Breast epithelium (tissue), 4 donors: ENCODE measurements at places on chromosomes 3 and 15. TPM values are rescaled to one million over a fixed set of nuclear protein-coding genes. Genes with fewer than 3 reads are reported as not detected.
A peak's percentile ranks its signal among the peaks of the same experiment; 100 is the strongest.

DNA sequence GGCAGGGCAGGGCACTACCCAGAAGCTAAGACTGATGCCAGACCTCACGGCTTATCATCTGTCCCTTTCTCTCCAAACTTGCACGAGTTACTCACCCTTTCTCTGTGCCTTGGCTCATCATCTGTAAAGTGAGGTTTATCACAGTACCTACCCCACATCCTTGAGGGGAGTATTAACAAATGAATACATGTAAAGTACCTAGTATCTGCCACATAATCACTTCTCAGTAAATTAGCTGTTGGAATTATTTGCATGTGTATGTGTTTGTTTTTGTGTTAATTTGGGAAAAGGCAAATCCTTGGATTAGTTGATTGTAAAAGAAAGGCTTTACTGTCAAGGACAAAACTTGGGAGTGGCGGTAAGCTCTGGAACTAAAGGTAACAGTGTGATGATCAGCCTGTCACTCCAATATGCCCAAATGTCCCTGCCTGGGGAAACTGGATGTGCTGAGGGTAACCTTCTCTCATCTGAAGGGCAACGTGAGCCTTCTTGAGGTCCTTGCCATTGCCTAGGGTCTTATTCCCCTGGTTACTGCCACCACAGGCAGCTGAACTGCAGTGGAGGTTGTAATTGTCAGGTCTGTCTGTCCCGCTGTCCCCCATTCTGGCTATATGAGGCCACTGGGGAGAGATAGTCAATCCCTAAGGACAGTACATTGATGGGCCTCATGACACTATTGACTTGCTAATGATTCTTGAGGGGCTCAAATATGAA, 269.4 kb downstream of the CLSTN2 start:
- H3K36me3 ChIP-seq, result no peaks in the 10 kb centered on the region
- DNase-seq, result no peak
- no peaks in the 10 kb centered on the region for H3K4me1 ChIP-seq
- H3K4me3 ChIP-seq, result no peak overlapping the region
- H3K27me3 ChIP-seq, result no peaks in the 10 kb centered on the region

Gene SUSD5
- total RNA-seq, result 0.66 TPM

DNA sequence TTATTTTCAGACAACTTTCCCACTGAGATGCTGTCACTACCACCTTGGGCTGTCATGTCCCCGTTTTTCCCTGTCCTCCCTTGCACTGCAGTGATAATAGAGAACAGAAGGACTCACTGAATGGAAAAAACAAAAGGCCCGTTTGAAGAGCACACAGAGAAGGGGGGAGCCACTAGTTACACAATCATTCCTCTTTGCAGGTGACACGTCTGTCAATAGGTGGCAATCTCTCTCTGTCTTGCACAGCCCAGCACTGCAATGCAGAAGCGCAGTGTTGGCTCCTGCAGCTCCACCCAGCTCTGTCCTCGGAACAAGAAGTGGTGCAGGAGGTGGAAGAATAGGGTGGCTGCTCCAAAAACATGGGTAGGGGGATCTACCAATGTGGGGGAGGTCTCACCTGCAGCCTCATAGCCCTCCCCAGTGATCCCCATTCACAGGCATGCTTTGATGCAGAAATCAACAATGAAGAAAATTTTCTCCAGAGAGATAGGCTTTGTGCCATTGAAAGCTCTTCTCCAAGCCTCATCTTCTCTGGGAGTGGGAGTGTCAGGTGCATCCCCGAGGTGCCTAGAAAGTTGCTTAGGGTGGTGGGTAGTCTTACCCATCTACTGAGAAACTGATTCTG, 31.8 kb downstream of the FSTL1 start:
- no peak overlapping the region for H3K4me3 ChIP-seq
- H3K27me3 ChIP-seq, result no peaks in the 10 kb centered on the region
- peaks cover 8% of the 10 kb centered on the region for H3K4me1 ChIP-seq
- H3K36me3 ChIP-seq, result no peaks in the 10 kb centered on the region
- peak overlapping the region; percentile 60 for H3K27ac ChIP-seq

DNA sequence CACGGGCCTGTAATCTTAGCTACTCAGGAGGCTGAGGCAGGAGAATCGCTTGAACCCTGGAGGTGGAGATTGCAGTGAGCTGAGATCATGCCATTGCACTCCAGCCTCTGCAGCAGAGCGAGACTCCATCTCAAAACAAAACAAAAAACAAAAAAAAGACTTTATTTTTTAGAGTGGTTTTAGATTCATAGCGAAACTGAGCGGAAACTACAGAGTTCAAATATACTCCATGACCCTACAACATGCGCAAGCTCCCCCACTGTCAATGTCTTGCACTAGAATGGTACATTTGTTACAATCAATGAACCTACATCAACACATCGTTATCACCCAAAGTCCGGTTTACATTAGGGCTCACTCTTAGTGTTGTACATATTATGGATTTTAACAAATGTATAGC, 2.2 kb upstream of the CRTAP start:
- no peak overlapping the region for H3K4me3 ChIP-seq
- H3K4me1 ChIP-seq, result no peaks in the 10 kb centered on the region
- DNase-seq, result no peak
- H3K36me3 ChIP-seq, result no peaks in the 10 kb centered on the region

DNA sequence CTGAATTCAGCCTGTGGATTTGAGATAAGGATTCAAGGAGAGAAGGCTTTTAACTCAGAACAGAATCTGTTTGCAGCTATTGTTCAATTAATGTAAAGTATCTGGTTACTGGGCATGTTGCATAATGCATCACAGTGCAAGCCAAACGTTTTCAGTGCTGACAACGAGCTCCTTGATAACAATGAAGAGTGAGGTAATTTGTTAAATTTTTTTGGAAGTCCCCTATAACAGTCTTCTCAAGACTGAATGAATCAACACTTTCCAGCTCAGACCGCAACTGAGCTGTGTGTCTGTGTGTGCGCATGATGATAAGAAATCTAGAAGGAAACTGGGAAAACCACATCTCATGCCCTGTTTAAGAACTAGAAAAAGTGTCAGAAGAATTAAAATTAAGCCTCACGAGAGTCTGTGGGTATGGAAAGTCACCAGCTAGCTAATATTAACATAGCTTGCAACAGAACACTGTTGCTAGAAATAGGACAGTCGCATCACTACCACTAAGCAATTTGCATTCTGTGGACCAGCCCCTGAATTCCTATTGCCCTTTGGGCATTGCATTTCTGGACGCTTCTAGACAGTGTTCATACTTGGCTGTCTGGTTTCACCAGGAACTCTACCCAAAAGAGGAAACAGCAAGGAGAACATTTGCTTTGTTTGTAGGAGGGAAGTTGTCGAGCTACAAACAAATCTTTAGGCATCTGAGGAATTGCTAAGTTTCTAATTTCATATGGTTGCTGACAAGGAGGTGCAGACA, 43.7 kb upstream of the ATP2C1 start:
- peak overlapping the region; percentile 81 for H3K27ac ChIP-seq
- peak overlapping the region; percentile 14 for H3K4me3 ChIP-seq
- DNase-seq, result no peak
- no peaks in the 10 kb centered on the region for H3K27me3 ChIP-seq

- H3K36me3 ChIP-seq, result no peaks in the 10 kb centered on the region
- H3K4me3 ChIP-seq, result no peak overlapping the region
- no peaks in the 10 kb centered on the region for H3K4me1 ChIP-seq
- no peak overlapping the region for H3K27ac ChIP-seq
- H3K27me3 ChIP-seq, result no peaks in the 10 kb centered on the region
Measured at GRCh38 chr3:129777806-129778205, 115.7 kb downstream of the TMCC1 start.

GRCh38 chr3:169610888-169611291, 52.6 kb downstream of the MECOM start:
- no peak for DNase-seq
- no peaks in the 10 kb centered on the region for H3K36me3 ChIP-seq
- no peak overlapping the region for H3K4me3 ChIP-seq
- no peaks in the 10 kb centered on the region for H3K27me3 ChIP-seq
- no peaks in the 10 kb centered on the region for H3K4me1 ChIP-seq

Gene CPLX3
- total RNA-seq, result 0.66 TPM

Gene STAC
- 6.1 TPM for total RNA-seq

DNA sequence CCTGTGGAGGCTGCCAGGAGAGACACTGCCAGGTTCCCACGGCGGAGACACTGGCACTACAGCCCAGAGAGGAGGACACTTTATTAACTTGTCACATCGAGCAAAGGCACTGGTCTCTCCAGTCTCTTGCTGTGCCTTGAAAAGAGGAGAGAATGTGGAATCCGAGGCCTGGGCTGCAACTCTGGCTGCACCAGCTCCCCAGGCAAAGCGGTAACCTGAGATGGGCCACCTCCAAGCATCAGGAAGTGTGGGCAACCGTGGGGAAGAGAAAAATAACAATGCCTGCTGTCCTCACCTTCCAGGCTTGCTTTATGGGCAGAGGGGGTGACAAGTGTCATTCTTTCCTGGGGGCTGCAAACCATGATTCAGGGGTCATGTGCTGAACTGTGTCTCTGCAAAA, 91.6 kb upstream of the RGMA start:
- no peaks in the 10 kb centered on the region for H3K27me3 ChIP-seq
- no peaks in the 10 kb centered on the region for H3K4me1 ChIP-seq
- no peak overlapping the region for H3K27ac ChIP-seq

GRCh38 chr3:38165722-38166387, 518 bp downstream of the OXSR1 start:
- H3K27ac ChIP-seq, result peak overlapping the region; percentile 97
- no peaks in the 10 kb centered on the region for H3K27me3 ChIP-seq
- no peaks in the 10 kb centered on the region for H3K36me3 ChIP-seq
- peak; percentile 51 for DNase-seq
- H3K4me1 ChIP-seq, result no peaks in the 10 kb centered on the region

DNA sequence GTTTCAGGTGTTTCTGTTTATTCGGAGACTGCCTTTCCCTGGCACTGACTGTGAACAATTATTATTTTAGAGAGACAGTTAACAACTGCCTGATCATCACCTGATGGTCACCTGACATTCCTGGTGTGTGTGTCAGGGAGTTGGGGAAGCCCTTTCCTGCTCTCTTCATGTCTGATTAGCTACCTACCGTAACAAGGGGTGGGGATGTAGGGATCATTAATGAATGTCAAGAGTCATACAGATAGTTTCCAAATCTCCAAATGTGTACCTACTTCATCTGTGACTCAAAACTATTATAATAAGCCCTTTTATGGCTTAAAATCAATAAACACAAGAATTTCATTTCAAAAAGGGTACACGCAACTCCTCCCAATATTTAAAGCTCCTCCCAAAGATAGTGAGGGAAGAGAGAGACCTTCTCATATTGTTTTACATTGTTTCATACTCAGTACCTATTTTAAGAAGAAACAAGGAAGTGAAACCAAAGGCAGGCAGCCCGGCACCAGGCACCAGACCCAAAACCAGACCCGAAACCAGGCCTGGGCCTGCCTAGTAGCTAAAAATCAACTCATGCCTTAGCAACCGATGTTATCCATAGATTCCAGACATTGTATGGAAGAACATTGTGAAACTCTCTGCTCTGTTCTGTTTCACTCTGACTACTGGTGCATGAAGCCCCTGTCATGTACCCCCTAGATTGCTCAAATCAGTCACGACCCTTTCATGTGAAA, 844.9 kb upstream of the ALCAM start:
- no peaks in the 10 kb centered on the region for H3K36me3 ChIP-seq
- no peaks in the 10 kb centered on the region for H3K27me3 ChIP-seq
- peak overlapping the region; percentile 33 for H3K27ac ChIP-seq
- DNase-seq, result no peak
- H3K4me3 ChIP-seq, result no peak overlapping the region
- H3K4me1 ChIP-seq, result no peaks in the 10 kb centered on the region

Gene KBTBD12
- total RNA-seq, result 0.32 TPM
